ENCODE measurements at places on chromosomes 4 and X. TPM values are rescaled to one million over a fixed set of nuclear protein-coding genes. Genes with fewer than 3 reads are reported as not detected.
A peak's percentile ranks its signal among the peaks of the same experiment; 100 is the strongest.

DNA sequence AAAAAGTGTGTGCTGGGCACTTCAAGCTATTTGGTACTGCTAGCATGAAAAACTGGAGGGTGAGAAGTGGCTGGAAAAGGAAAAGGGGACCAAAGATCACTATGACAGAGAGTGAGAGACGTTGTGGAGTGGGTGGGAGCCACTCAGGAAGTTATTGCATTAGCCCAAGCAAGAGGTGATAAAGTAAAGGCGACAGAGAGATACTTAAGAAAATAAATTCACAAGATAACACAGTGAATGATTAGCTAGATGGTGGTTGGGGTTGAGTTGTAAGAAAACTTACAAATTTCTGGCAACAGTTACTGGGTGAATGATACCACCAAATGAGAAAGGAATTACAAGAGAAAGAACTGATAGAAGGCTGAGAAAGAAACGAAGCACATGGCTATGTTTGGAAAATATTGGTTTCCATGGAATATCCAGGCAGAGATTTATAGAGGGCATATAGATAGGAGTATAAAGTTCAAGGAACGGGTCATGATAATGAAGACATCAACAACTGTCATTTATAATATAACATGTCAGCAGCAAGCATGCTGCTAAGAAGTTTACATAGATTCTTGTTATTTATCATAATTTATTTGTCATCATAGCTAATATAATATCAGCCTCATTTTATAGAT, 60.7 kb downstream of the CASK start:
- DNase-seq = no peak

- no peak for DNase-seq
Measured at GRCh38 chr4:165787516-165788274, 85.3 kb upstream of the TLL1 start.

GRCh38 chrX:133151336-133151735, 54.4 kb upstream of the USP26 start:
- DNase-seq = no peak

DNA sequence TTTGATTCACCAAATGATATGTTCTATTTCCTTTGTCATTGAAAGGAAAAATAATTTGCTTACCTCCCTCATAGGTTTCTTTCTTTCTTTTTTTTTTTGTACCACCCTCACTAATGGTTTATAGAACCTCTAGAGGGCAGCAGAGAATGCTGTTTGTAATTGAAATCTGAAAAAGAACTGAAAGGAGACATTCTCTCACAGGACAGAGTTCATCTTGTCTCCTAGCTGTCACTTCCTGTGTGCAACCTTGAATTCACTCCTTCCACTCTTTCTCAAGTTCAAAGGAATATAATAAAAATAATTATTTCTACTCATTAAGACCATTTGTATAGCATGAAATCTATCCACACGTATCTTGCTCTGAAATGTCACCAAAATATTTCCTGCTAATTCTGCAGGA, 51.0 kb downstream of the GUCY1B1 start:
- DNase-seq = no peak

- no peak for DNase-seq
Measured at GRCh38 chrX:26262121-26262523, 46.2 kb downstream of the MAGEB5 start.

DNA sequence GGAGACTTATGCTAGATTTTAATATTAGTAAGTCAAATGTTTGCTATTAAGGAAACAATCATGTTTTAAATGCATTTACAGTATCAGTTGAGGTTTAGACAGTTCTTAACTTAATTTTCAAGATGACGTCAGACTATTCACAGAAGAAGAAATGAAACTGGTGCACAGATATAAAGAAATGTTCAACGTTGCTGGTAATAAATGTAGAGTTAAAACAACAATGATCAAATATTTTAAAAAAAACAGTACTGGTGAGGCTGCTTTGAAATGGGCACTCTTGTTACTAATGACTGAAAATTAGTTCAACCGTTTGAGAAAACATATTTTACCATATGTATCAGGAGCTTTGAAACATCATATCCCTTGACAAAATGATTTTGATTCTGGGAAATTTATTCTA, 44.2 kb downstream of the ABHD18 start:
- DNase-seq = no peak

GRCh38 chrX:154396973-154397887, 947 bp upstream of the RPL10 start:
- peak; percentile 62 for DNase-seq

DNA sequence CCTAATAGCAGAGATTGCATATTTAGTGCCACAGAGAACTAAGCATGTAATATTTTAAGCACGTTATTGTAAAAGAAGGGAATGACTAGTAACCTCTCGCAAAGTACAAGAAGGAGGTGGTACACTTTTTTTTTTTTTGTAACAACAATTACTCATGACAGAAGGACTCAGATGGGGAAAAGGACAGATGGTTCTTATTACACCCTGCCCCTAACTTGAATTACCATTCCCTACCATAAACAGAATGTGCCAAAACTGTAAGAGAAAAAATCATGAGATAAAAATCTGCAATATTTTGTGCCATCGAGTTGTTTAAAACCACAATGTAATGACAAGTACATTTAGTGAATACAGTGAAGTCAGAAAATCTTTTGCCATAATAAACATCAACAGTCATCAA, 33.0 kb upstream of the RAPGEF2 start:
- DNase-seq = no peak

DNA sequence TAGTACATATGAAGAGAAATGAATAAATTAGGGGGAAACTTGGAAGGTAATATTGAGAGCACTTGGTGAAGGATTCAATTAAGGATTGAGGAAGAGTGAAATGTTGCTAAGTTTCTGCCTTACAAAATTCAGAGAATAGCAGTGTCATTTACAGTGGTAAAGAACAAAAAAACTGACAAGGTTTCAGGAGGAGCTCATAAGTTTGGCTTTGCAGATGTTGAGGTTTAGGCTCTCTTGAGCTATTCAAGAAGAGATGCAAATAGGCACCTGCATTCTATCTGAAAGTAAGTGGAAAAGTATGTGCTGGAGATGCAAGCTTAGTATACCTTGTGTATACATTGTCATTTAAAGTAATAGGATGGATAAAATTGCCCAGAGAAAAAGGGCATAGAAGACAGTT, 22.3 kb upstream of the EMCN start:
- no peak for DNase-seq

DNA sequence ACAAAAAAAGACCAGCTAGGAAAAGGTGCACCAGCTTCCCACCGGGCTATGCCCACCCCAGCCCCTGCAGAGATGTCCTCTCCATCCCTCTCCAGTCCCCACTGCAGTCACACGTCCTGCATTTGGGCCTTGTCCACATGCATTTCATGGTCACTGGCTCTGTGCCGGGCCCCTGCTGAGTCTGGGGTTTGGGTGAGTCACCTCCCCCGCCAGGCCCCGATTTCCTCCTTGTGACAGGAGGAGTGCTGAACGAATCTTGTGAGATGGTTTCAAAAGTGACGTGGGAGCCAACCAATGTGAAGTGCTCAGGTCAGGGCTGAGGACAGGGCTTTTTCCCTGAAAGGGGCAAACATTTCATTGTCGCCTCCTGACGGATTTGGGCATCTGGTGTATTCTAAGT, 7.1 kb downstream of the CPZ start:
- no peak for DNase-seq

DNA sequence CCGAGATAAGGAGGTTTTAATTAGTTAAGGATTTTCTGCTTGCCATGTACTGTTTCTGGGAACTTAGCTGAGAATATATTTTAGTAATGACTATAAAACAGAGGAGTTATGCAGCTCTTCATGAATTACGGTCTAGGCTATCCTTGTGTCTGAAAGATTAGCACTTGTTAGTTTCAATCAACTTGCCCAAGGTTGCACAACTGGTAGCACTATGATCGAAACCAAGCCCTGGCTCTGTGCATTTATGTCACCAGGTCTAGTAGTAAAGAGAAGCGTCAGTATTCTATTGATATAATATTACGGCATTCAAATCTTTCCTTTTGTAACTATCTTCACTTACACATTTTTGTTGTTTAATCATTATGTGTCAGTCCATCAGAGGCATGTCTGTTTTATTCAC, 176.0 kb downstream of the TLL1 start:
- DNase-seq = no peak

DNA sequence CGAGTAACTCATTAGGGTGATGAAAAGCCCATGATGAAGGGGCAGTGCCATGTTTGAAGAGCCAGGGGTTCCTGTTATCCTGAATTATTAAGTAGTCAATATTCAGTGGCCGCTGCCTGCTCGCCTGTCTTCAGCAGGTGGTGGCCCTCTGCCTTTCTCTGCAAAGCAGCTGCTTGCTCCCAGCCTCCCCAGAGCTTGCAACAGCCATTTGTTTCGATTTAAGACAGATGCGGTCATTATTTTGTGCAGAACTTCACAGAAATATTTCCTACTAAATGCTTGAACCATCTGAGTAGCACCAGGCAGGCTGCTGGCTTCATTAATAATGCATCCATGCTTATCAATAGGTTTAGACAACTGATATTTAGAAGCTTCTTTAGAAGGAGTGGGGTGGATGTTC, 104.3 kb upstream of the TTC29 start:
- no peak for DNase-seq

DNA sequence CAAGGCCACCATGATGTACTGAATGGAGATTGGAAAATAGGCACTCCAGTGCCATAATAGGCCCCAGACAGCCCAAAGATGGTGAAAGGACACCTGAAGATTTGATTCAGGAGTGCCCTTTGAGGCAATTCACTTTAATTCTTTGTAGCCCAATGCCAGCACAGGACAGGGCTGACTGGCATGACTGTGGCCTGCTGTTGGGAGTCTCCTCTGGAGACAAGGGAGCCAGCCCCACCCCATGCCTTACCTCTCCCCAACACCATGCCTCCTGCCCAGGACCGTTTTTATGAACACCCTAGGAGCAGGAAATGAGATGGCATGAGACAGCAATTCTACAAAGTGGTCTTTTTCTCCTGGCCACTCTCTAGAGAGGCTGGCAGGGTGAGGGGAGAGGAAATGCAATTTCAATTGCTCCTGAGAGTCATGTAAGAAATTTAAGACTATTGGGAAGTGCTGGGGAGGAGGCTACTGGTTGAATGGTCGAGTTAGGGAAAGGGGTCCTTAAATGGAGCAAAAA, 94.2 kb upstream of the MAMLD1 start:
- DNase-seq = no peak

DNA sequence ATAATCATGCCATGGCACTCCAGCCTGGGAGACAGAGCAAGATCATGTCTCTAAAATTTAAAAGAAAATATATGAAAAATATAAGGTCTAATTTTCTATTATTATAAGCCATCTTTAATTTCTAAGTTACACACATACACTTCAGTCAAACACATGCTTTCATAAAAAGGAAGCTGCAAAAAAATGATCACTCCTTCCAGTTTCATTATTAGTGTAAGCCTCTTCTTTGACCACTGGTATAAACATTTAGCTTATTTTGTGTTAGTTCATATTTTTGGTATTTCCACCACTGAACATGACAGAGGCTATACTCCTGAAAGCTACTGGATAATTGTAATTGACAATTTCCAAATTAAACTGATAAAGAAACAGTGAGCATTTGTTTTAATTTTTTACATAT, 163.3 kb upstream of the USP38 start:
- DNase-seq = no peak

DNA sequence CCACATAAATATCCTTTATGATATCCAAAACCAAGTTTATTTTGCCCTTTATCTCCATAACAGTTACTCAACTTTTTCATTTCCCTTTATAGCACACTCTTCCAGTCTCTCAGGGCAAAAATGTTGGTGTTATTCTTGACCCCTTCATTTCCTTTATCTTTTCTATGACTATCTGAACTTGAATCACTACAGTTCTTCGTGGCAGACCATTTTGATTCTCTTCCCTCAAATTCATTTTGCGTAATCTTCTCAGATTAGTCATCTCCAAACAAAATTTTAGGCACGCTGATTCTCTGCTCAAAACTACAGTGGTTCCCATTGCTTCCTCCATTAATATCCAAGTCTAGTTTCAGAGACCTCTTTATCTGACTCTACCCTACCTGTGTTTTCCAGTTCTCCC, 26.1 kb downstream of the RUFY3 start:
- no peak for DNase-seq

- no peak for DNase-seq
Measured at GRCh38 chr4:151263455-151263854, 13.5 kb upstream of the PRSS48 start.

DNA sequence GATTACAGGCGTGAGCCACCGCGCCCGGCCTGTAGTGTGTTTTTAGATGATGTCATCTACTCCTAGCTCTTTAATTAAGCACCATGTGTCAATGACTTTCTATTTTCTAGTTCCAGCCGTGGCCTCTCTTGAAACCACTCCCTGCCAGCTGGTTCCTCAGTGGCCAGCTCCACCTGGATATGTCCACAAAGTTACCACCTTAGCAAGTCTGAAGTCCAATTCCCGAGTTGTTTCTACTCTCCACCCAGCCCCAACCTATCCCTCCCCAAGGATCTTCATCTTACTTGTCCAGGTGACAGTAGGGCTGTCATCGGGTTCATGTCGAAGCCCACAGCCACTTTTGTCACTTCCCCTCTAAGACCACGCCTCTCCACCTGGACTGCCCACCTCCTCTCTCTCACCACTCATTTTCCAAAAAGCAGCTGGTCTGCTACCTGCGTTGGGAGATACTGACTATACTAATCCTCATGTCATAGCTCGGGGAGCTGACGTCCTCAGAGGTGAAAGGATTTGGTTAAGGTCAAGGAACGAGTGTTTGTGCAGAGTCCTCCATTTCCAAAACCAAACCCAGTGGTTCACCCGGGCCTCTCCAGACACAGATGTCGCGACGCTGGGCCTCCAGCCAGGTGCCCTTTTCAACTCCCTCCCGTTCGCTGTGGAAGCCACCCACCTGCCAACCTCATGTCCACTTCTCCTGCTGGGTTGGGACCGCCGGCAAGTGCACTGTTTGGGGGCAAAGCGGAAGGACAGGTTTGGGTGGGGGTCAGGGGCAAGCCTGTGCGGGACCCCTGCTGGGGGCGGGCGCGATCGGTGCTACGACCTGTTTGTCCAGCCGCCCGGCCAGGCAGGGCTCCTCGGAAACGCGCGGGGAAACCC, 704 bp downstream of the FAM3A start:
- no peak for DNase-seq

GRCh38 chr4:53151489-53151788, 214.4 kb downstream of the SCFD2 start:
- no peak for DNase-seq

- DNase-seq = no peak
Measured at GRCh38 chr4:96525898-96526297, 686.0 kb downstream of the PDHA2 start.

GRCh38 chrX:29948653-29949052, 266.7 kb upstream of the MAGEB2 start:
- no peak for DNase-seq

- DNase-seq = no peak
Measured at GRCh38 chrX:134622813-134623185, 35.5 kb downstream of the PLAC1 start.

Gene CC2D2A
- total RNA-seq = 20.9 TPM

Gene FAAH2
- total RNA-seq = 11.2 TPM

Gene TMEM33
- 49.0 TPM for total RNA-seq

Gene FAM236B
- total RNA-seq = not detected

Gene PCYT1B
- total RNA-seq = 17.1 TPM

Gene TMEM185A
- 29.9 TPM for total RNA-seq

Gene PPARGC1A
- 3.7 TPM for total RNA-seq

Gene TEX13B
- not detected for total RNA-seq

Gene FGFBP2
- total RNA-seq = not detected

Gene SPANXN4
- not detected for total RNA-seq

Gene RAB40AL
- total RNA-seq = 2.0 TPM

Gene UGT2B17
- total RNA-seq = not detected
